ENCODE measurements at places on chromosomes 4 and X.

DNA sequence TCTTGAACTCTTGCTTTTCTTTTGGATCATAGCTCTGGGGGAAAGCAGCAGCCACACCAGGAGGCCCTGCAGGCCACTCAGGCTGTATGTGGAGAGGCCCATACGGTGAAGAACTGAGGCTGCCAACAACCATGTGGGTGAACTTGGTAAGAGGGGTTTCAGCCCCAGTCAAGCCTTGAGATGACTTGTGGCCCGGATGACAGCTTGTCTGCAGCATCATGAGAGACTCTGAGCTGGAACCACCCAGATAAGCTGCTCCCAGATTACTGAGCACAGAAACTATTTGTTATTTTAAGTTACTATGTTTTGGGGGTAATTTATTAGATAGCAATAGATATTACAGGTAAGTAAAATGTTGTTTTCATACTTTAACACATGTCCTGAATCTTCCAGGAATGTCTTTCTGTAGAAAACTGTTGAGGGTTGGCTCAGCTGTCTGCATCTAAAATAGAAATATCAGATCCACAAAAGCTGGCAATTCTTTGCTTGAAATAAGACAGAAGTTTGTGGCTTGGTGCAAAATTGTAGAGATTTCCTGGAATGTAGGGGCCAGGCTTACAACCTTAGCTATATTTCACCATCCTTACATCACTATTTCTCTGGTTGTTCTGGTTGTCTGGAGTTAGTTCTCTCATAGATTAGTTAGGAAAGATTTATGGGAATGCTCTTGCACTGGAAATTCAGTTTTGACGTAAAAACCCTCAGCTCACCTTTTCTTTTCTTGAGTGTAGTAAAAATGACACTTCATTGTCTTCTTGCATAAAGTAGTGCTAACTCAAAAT, 272.1 kb downstream of the RAPGEF2 start:
- DNase-seq: no peak

DNA sequence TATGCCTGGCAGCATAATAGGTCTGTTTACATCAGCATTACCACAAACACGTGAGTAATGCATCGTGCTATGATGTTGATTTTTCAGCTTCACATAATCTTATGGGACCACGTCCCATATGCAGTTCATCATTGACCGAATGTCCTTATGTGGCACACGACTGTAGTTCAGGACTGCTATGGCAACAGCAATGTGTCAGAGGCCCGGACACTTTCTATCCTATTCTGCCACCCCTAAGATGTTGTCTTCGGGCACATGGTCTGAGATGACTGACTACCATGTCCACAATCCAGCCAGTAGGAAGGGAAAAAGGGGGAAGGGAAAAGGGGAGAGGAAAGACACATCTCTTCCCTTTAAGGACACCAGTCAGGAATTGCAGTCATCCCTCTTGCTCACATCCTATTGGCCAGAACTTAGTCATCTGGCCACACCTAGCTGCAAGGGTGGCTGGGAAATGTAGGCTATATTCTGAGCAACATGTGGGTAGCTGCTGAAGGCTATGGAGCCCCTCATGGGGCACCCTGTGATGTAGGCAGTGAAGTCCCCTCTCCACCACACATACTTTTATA, 196.0 kb upstream of the RBPJ start:
- DNase-seq: no peak

- DNase-seq: no peak
Observed at GRCh38 chr4:125316401-125316790, 1.6 kb downstream of the FAT4 start.

- DNase-seq: no peak
Observed at GRCh38 chr4:98833384-98833783, 95.5 kb downstream of the EIF4E start.

DNA sequence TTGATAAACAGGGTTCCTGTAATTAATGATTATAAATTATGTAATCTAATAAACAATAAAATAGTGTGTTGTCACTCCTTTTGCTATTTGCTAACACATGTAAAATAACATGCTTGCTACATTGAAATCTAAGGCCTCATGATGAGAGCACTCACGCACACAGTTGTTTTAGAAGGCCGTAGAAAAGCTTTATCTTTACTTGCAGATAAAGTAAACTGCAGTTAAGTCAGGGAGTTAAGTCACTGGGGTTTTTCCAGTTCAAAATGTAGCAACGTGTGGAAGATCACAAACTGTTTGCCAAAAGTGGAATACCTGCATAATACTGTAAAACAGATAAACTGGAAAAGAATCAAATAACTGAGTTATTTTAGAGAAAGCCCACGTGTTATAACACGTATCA, 187.3 kb upstream of the PACRGL start:
- no peak for DNase-seq

GRCh38 chr4:174216799-174217272, 66.6 kb downstream of the FBXO8 start:
- DNase-seq: no peak

DNA sequence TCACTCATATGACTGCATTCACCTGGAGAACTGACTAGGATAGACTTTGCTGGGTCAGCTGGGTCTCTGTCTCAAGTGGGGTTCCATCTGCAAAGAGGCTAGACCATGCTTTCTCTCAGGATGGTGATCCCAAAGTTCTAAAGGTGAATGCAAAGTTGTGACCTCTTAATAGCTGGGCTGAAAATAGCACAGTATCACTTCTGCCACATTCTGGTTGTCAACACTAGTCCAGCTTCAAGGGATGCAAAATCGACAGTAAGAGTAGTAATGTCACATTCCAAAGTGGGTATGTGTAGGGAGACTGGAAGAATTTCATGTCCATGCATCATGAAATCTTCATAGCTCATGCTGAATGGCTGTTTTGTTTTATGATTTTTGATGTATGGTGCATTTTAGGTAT, 414.6 kb downstream of the PCDH7 start:
- no peak for DNase-seq

GRCh38 chr4:161881370-161881769, 282.4 kb downstream of the FSTL5 start:
- no peak for DNase-seq

DNA sequence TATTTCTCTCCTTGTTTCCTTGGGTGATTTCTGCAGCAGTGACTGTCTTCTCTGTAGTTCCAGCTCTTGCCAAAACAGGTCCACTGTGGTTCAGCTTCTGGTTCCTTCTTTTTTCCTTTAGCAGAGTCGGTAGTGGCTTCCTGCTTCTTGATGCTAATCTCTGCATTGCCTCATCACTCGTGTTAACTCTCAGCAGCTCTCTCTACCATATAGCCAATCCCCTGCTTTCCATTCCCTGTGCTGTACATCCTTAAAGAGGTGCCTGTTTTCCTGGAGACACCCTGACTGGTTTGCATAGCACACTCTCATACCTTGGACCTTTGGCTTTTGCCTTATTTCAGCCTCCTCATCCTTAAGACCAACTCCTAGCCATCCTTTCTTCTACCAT, 191.2 kb upstream of the LNX1 start:
- no peak for DNase-seq

DNA sequence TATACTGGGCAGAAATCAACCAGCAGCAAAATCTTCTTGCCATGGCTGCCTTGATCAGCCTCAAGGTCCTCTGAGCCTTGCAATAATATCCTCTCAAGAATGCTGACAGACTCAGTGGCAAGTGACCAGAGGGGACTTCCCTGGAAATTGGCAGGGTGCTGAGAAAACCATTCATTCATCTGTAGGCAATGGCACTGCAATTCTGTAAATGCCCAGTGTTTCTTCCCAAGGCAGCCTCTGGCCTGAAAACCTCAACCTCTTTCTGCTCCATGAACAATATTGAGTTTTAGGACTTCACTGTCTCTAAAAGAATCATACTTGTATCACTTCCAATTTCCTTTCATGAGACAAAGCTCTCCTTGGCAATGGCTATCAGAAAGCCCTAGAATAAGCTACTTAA, 754.3 kb upstream of the TENM3 start:
- no peak for DNase-seq

DNA sequence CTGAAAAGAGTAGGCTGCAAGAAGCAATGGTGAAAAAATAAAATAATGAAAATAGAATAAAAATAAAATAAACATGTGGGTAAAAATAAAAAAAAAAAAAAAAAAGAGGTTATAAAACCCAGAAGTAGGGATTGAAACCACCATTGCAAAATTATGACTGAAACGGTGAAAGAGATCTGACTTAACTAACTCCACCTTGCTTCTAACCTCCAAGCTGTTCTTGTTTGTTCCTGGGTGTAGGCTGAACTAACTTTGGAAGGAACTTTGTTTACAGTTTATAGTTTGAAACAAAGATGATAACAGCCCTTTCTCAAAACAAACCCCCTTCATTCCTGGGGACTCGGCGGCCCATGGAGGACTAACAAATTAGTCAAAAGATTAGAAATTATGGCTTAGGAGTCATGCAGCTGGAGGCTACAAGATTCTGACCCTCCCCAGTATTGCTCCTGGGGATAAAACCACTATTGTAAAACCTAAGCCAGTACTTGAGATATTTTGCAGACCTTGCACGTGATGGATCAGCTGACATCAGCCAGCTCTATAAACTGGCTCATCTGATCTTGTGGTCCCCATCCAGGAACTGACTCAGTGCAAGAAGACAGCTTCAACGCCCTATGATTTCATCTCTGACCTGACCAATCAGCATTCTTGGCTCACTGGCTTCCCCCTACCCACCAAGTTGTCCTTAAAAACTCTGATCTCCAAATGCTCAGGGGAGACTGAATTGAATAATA, 30.4 kb downstream of the DDX60L start:
- DNase-seq: no peak

GRCh38 chr4:56245547-56246232, 141.6 kb downstream of the AASDH start:
- DNase-seq: no peak

DNA sequence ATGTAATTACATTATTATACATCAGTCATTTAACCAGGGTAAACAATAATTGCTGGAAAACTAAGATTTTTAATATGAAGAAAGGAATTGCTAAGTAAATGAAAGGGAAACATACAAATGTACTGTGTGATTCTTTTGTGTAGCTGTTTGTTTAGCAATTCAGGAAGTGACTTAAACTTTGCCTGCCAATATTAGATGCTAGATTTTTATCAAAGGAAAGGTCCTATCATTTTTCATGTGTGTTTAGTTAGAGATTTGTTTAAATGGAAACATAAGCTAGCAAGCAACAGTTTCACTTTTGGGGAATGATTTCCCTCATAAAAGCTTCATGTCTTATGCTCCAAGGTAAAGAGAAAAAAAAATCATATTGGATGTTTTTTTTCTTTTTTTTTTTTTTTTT, 95.1 kb upstream of the LIMCH1 start:
- no peak for DNase-seq

- DNase-seq: no peak
Observed at GRCh38 chr4:58807843-58808615, 1697.8 kb upstream of the IGFBP7 start.

All from stimulated activated CD8-positive, alpha-beta memory T cell treated with anti-CD3 and anti-CD28 coated beads, Interleukin-12 subunit alpha, Interleukin-12 subunit beta, amount 100 ng/mL, for 4 hours (primary cell).